ENCODE measurements at places on chromosomes 11 and 22. TPM values are rescaled to one million over a fixed set of nuclear protein-coding genes. Genes with fewer than 3 reads are reported as not detected.

GRCh38 chr11:17403980-17404759, 15.7 kb upstream of the KCNJ11 start:
- no peak for DNase-seq

Gene MFRP
- not detected for polyA plus RNA-seq

- DNase-seq = peak; percentile 97
These were observed 187.2 kb downstream of the MAML2 start for GRCh38 chr11:96155627-96156378.

DNA sequence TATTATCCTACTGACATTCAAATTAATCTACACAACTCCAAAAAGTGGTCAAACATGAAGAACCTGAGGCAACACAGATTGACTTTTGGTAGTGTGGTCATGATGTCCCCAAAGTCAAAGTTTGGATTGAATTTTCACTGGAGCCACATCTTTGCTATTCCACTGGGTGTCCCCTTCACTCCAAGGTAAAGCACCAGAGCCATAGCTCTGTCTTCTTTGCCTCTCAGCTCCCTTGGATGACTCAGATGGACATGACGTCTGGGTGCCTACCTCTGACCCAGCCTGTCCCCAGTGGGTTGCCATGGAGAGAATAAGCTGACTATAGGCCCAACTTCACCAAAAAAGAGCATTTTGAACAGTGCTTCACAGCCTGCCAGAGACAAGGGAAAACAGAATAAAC, 57.4 kb upstream of the ARHGAP42 start:
- DNase-seq = no peak

Gene BARX2
- not detected for polyA plus RNA-seq

GRCh38 chr11:38791346-38791961, 2193.4 kb upstream of the RAG2 start:
- DNase-seq = peak; percentile 58

Gene GAL3ST3
- 0.19 TPM for polyA plus RNA-seq

Data from IMR-90 (cell line).